BJ (cell line): ENCODE measurements at places on chromosomes 3 and 15.
A peak's percentile ranks its signal among the peaks of the same experiment; 100 is the strongest.

DNA sequence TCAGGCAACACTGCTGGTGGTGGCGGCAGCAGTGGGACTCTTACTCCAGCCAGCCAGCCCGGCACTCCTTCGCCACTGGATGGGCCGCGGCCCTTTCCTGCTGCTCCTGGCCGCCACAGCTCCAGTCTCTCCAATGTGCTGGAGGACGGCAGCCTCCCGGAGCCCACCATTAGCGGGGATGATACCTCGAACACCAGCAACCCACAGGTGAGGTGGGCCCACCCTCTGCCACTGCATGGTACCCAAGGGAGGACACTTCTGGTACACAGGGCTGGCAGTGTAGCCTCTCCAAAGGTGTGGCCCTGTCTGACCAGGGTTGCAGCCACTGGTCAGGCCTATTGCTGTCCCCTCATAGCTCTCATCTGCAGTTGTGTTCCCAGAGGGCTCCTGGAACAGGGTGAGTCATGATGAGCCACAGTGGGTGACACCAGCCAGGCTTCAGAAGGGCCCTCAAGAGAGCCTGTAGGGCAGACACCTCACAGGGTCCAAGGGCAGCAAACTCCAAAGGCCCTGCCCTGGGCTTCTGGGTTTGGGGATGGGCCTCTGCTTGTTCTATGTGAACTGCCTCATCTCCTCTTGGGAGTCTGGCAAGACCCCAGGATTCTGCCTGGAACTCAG, 20.8 kb downstream of the NBEAL2 start:
- DNase-seq, result no peak

DNA sequence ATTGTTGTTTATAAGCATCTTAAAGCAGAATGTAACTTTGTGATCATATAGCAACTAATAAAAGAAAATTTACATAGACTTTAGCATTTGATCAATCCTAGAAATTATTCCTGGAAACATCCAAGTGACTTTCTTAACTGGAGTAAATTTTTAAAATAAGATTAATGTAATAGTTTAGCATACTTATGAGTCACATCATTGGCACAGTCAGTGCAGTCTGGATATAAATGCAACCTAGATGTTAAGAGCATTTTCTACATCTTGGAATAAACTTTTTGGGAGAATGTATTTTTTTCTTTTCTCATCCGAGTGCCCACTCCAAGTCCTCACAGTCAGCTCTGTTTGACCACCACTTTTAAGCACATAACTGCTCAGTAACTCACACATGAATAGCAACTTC, 324.6 kb upstream of the PLSCR5 start:
- DNase-seq, result peak; percentile 1

GRCh38 chr3:159447841-159448240, 540.8 kb upstream of the IL12A start:
- DNase-seq, result no peak

DNA sequence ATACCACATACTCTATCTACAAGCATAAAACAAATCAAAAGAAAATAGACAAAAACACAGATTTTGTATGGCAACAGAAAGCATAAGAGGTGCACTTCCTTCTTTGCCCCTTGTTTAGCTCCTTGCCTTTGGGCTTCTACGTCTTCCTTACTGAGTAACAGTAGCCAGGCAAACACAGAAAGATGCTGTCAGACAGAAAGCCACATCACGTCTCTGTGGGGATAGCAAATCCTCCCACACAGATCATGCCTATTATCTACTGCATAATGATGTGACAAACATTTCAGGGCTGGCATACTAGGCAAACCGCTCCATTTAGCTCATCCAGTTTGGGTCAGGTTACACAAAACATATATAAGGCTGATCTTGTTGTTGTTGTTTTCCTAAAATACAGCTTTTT, 92.7 kb downstream of the BOC start:
- DNase-seq, result no peak

DNA sequence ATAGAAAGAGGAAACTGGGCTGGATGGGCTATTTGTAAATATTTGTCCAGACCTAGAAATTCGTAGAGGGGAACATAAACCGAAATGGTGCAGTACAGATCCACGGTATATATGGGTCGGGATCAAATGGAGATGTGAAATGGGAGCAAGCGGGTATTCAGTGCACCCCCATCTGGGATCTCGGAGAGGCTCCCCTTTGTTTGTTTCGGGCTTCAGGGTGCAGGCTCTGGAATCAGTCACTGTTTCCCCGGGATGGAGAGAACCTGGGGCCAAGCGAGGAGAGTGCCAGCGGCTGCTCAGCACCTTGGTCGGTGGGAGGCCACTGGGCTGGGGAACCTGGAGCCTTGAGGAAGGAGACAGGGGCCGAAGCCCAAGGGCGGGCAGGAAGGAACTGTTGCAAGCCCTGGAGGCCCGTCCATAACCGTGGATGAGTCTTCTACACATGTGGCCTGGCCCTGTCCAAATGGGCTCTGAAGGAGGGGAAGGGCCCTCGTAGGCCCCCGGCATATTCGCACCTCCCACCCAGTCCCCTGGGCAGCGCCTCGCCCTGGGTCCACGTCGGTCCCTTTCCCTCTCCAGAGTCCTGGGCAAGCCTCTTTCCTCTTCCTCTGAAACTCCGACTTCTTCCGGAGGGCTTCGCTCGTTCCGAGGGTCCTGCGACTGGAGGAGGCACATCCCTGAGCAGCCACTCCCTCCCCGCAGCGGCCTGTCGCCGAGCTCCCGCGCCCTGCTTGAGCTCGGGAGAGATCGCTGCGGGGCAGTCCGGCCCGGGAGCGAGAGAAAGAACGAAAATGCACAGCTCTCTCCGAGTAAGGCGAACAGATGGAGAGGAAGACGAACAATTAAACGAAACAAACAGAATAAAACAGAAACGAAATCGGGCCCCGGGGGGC, 3.0 kb downstream of the ISL2 start:
- no peak for DNase-seq

GRCh38 chr3:150005243-150006112, 34.8 kb upstream of the PFN2 start:
- DNase-seq, result peak; percentile 17

GRCh38 chr3:195384952-195385351, 57.9 kb downstream of the ACAP2 start:
- no peak for DNase-seq

DNA sequence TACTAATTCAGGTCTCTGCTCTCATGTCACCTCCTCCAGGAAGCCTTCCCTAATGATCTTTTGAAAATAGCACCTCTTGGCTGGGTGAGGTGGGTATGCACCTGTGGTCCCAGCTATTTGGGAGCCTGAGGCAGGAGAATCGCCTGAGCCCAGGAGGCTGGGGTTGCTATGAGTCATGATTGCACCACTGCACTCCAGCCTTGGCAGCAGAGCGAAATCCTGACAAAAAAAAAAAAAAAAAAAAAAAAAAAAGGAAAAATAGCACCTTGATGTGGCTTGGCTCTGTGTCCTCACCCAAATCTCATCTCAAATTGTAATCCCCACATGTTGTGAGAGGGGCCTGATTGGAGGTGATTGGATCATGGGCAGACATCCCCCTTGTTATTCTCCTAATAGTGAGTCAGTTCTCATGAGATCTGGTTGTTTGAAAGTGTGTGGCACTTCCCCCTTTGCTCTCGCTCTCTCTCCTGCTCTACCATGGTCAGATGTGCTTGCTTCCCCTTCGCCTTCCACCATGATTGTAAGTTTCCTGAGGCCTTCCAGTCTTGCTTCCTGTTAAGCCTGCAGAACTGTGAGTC, 11.2 kb upstream of the RNU6-1 start:
- no peak for DNase-seq

DNA sequence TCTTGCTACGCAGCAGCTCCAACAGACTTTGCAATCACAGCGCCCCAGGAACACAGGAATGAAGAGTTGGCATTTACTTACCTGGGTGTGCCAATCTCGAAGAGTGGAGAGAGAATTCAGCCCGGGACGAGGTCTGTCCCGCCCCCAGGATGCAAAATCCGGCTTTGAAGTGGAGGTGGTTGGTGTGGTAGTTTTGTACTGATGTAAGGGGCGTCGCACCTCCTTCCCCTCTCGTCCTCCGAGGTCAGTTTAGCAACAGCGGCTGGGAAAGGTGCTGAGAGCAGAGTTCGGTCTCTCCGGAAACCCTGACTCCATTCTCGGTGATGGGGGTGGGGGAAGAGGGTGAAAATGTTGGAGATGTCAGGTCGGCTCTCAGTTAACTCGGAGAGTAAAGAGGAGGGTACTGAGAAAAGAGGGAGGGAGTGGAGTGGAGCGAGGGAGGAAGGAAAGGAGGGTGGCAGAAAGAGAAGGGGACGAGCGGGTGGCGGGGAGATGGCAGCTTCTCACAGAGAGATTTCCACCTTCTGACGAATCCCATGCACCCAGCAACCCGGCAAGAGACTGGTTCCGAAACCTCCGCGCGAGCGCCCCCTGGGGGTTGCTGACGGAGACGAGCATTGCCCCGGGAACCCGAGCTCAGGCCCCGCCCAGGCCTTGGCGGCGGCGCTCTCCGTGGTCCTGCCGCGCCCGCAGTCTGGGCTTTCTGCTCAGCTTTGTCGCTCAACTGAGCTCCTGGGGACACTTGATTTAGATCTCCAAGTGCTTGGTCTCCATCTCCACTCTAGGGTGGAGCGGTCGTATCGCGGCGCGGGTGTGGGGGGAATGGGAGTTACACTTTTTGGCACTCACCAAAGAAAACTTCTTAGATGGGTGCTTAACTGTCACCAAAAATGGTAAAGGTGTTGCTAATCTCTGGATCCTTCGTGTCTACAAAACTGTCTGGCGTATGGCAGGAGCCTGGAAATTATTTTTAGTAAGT, at the start of gene CPNE4:
Gene CPNE4, minus strand, starts transcription at position 529 of the 979 bp plus-strand sequence.
- no peak for DNase-seq

GRCh38 chr15:70240082-70240481, 142.4 kb upstream of the TLE3 start:
- DNase-seq, result no peak

- no peak for DNase-seq
Measured at GRCh38 chr15:67564021-67564967, 21.8 kb downstream of the MAP2K5 start.

GRCh38 chr3:188683032-188683521, 488.7 kb upstream of the TPRG1 start:
- DNase-seq, result peak; percentile 60

DNA sequence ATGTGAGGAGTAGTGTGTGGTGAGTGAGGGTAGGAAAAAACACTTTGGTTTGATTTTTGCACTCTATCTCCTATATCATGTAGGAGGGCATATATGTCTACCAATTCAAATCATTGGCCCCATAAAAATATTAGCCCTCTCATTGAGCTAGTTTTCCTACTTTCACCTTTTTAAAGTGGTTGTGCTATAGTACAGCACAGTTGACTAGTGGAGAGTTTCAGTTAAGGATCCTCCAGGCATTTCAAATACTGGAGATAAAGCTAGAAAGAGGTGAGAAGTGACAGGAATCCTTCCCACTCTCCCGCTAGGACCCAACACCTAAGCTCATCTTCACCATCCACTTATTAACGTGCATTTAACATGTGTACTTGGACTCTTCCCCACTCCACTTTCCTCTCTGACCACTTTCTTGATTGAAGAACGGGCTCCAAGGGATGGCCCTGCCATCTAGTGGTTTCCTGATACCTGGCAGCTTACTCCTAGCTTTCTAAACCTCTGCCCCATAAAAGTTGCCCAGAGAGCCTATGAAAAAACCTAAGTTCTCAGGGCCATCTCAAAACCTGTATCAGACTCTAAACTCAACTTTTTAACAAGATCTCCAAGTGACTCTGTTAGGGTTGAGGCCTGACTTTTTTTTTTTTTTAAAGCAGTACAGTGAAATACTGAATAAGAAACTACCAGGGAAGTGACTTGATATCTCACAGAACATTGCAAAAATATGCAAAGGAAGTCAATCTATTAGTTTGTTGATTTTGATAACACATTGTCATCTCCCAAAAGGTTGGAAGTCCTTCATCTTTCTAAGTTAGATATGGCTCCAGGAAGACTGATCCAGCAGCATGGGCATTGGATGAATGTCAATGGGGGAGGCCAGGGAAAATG, 17.9 kb downstream of the IL12A start:
- DNase-seq, result no peak

DNA sequence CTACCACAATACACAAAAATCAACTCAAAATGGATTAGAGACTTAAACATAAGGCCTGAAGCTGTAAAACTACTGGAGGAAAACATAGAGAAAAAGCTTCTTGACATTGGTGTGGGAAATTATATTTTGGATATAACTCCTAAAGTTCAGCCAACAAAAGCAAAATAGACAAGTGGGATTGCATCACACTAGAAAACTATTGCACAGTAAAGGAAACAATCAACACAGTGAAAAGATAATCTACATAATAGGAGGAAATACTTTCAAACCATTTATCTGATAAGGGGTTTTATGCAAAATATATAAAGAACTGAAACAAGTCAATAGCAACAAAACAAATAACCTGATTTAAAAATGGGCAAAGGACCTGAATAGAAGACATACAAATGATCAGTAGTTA, 37.6 kb upstream of the TP63 start:
- DNase-seq, result no peak

DNA sequence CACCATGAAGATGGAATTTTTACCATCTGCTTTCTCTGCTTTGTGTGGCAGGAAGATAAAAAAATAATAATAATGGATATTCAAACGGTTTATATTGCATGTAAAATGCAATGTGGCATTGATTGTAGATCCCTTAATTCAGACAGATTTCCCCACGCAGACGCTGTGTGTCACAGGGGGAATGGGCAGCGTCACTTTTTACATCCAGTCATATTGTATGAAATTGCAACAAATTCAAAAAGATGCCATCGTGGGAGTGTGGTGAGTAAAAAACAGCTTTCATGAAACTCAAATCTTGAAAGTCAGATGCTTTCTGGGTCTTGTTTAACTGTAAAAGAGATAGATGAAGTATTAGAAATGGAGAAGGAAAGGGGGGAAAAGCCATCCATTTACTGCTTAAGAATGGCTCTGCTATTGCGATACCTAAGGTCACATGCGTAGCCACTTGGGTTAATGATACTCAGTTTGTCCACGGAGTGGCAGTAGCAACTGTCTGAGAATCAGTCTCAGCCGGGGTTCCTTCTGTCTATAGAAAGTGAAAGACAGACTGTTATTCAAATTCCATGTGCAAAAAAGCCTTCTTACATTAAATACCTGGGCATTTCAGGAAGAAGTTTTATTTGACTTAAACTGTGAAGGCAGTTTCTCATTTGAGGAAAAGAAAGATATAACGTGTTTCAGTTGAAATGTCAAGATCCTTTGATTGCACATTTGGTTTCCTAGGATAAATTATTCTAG, 28.5 kb downstream of the BTD start:
- DNase-seq, result no peak

DNA sequence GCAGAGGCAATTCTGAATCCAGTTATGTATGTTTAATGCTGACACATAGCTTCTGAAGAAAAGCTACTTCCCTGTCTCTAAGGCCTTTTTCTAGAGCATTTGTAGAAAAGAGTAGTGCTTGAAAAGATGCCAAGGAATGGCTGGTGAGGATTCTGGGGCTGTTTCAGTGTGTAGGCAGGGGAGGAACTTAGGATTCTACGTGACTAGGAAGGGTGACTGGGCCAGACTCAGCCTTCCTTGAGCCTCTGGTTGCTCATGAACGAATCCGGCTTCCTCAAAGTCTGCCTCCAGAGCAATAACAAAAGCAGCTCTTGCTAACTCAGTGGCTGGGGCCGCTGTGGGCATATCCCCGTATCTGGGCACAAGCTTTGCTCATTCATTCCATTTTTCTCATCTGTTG, 104.8 kb upstream of the WNT5A start:
- DNase-seq, result no peak
